MCF 10A (cell line): ENCODE measurements at places on chromosomes 5 and 9. TPM values are rescaled to one million over a fixed set of nuclear protein-coding genes. Genes with fewer than 3 reads are reported as not detected.
A peak's percentile ranks its signal among the peaks of the same experiment; 100 is the strongest.

RUSC2 gene
- 27.8 and 30.5 TPM in 2 replicates for total RNA-seq

BAAT gene
- total RNA-seq, result 0.14 and 0.15 TPM in 2 replicates

PCDHA8 gene
- 0.25 TPM in 1 of 2 replicates, not detected in the other for total RNA-seq

CD180 gene
- 0.07 TPM in 1 of 2 replicates, not detected in the other for total RNA-seq

SH3TC2 gene
- total RNA-seq, result 6.2 and 7.2 TPM in 2 replicates

KCNN2 gene
- not detected in 2 replicates for total RNA-seq

IRX4 gene
- total RNA-seq, result 41.2 and 44.7 TPM in 2 replicates

TRIO gene
- total RNA-seq, result 134 and 136 TPM in 2 replicates

C9orf50 gene
- total RNA-seq, result 0.20 TPM in 1 of 2 replicates, not detected in the other

DOK3 gene
- total RNA-seq, result 5.4 and 6.0 TPM in 2 replicates

DNA sequence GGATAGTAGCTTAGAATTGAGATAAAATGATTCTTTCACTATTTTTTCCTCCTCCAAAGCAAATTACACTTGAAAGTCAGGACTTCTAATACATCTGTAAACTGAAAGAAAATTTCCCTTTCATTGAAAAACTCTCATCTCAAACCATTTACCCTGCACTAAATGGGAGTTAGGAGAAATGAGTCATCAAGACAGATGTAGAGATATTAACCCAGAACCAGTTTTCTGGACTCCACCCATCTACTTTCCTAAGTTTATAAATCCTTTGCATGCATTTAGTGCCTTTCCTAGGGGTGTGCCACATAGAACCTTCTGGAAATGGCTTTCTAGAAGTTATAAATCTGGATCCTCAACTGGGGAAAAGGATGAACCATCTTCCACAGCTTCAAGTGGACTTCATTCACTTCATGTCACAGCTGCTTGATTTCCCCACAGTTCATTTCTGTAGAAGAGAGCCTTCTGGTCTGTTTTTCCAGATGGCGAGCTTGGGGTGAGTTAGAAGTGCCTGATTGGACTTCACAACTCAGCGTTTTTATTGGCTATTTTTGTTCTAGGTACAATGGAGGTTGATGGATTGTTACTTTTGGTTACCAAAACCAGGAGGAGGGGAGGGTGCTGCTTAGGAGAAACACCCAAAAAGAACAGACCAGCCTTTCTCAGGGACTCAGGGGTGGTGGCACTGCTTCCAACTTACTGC lies 72.5 kb upstream of the GPR151 start:
- peak; percentile 11 for DNase-seq

GRCh38 chr5:17219006-17219422 lies 1.6 kb downstream of the BASP1 start:
- DNase-seq, result no peak

DNA sequence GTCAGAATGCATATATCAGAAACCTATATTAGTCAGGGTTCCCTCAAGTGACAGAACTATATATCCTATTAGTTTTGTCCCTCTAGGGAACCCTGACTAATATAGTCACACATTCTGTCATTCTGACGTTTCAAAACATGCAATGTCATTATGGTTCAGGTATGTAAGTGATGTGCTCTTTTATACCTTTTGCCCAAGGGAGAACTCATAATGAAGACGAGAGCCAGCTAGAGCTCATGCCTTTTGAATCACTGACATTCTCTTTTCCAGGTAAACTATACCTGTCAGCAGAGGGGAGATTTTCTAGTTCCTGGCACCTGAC lies 576.7 kb downstream of the LRRC70 start:
- DNase-seq, result no peak

DNA sequence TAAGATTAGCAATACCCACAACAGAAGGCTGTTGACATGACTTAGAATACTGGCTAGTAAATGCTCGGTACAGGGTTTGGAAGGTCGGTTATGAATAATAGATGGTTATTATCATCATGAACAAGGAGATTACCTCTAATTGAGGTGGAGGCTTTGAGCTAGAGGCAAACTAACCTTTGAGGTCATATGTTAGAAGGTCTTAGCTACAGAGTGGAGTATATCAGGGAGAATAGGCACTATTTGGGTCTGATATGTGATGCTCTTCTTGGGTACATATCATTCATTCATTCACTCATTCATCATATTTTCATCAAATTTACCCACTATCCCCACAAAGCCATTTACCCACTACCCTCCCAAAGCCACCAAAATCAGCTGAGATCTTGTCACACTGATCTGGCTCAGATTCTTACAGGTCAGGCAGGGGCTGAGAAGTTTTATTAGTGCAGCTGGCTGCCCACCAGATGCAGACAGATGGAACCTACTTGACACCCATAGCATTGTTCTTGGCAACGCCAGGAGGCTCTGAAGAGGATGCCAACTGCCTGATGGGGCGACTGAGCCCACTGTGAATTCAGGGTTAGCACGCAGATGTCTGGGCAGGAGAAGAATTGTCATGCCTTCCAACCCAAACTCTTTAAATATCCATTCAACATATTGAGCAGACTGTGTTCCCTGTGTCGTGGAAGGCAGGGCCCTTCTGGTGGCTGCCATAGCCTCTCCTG lies 90.2 kb upstream of the SH3PXD2B start:
- DNase-seq, result no peak

DNA sequence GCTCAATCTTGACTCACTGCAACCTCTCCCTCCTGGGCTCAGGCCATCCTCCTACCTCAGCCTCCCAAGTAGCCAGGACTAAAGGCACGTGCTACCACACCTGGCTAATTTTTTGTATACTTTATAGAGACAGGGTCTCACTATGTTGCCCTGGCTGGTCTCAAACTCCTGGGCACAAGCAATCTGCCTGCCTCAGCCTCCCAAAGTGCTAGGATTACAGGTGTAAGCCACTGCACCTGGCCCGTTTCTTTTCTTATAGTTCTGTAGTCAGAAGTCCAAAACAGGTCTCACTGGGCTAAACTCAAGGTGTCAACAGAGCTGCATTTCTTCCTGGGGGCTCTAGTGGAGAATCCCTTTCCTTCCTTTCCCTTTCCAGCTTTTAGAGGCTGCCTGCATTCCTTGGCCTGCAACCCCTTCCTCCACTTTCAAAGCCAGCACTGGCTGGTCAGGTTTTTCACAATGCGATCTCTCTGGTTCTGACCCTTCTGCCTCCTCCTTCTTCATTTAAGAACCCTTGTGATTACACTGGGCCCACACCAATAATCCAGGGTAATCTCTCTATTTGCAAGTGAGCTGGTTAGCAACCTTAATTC lies 16.3 kb downstream of the IRF1 start:
- no peak for DNase-seq

GRCh38 chr5:11803436-11803835 lies 100.8 kb downstream of the CTNND2 start:
- DNase-seq, result no peak

DNA sequence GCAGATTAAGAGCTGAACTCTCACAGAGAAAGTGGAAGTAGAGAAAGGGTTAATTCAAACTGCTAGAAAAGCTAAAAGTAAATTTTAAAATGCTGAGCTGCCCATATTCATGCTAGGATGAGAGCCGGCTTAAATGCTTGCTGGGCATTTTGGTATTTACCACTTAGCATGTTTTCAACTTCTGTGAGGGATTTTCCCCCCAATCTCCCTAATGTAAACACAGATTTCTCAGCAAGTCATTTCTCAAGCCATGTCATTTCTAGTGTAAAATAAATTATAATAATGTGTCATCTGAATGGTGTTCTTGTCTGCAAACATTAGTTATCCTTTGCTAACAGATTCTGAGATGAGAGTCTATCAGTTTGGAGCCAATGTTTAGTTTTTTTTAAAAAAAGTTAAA lies 22.3 kb downstream of the RPS23 start:
- no peak for DNase-seq

DNA sequence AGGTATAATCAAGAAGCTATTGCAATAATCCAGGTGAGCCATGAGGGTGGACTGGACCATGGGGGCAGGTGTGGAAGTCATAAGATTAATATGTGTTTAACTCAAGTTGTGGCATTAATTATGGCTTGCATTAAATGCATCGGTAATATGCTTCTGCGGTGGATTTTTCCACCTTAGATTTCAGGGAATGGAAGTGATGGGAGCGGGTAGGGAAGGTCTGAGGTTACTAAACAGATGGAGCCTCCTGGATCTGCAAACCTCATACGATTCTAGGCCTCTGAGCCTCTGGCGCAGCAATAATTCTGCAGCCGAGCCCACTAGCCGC lies 286 bp upstream of the ZNF483 start:
- DNase-seq, result no peak

DNA sequence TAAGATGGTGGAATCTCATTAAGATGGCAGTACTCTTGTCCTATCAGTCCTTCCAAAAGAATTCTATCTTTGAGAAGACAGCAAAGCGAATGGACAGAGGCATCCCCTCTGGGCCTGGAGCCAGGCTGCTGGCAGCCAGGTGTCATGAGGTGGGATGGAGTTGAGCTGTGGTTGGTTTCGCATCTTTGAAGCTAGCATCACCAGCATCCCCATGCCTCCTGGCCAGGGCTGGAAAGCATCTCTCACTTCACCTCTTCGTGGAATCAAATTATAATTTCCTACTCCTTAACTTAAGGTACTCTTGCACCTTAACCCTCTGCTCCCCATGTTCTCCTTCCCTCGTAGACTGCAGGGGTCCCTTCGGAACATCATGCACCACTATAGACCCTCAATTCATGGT lies 248.3 kb downstream of the GADD45G start:
- no peak for DNase-seq

DNA sequence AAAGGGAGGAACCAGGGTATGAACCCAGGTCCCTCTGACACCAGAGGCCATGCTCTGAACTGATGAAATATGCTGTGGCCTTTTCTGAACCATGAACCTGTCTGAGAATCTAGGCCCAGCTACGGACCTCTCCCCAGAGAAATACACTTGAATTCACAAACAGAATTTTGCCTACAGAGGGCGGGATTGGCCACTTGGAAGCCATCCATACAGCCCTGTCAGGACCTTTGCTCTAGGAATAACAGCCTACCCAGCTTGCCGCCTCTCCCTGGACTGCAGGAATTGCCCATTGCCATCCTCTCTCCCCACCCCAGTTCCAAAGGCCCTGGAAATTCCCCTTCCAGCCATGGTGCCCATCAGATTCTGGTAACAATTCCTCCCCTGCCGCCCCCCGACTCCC lies 26.6 kb downstream of the MORN5 start:
- no peak for DNase-seq

- DNase-seq, result no peak
Measured at GRCh38 chr5:6195711-6196358, 182.5 kb downstream of the MED10 start.

DNA sequence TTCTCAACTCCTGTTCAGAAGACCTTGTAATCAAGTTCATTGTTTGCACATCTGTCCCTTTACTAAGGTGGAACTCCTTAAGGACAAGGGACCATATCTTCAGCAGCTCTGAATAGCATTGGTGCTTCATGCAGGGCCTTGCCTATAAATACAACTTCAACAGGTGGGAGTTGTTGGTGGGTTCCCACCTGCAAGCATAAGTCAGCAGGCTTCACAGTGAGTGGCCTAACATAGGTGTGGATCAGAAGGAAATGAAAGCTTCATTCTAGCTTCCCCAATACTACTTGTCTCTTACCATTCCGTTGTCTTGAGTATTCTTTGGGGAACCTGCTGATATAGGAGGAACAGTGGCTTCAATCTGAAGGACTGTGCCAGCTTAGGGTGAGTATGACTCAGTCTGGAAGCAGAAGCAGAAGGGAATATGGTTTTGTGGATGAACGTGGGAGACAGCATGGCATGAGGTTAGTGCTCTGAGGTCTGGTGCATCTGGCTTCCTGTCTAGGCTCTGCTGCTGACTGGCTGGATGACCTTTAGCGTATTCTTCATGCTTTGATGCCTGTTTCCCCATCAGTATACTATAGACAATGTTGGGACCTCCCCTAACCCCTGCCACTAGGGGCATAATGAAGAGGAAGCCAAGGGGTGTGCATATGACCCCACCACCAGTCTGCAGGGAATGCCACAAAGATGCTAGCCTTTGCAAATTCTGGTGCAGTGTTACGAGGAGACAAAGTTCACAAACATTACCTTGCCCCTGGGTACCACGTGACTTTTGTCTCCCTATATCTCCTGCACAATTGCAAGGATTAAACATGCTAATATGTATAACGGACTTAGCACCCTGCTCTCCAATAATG lies 192.3 kb downstream of the PALM2AKAP2 start:
- no peak for DNase-seq

DNA sequence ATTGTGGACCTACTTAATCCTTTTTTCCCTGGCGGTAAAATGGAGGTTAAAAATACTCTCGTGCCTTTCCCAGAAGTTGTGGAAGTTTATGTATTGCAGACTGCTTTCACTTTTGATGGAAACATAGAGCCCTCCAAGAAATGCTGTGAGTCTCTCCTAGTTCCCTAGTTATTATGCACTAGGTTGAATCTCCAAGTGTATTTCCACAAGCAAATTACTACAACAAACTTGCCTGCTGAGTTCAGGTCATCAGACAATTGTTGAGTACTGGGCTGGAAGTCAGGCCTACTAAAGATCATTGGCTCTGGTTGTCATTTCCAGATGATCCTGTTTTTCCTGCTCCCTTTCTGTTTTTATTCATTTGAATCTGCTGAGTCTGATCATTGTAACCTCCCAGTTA lies 104.1 kb downstream of the CD180 start:
- no peak for DNase-seq

DNA sequence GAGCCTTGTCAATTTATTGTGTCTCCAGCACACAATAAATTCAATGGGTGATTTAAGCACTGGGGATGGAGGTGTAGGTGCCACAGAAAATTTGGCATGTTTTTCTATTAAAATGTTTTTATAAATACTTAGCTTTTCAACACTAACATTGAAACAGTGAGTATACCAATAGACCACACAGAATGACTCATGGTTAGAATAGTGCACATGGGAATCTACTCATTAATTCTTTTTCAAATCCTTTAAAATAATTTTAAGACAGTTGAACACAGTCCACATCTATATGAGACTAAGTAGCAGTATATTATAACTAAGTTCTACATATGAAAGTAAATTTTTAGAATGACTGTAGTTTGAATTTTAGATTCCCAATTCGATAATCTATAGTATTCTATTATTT lies 67.1 kb downstream of the LNPEP start:
- DNase-seq, result no peak

GRCh38 chr5:32692036-32692746 lies 18.9 kb upstream of the NPR3 start:
- DNase-seq, result no peak

- no peak for DNase-seq
Measured at GRCh38 chr9:99095565-99095964, 9.3 kb upstream of the TGFBR1 start.

DNA sequence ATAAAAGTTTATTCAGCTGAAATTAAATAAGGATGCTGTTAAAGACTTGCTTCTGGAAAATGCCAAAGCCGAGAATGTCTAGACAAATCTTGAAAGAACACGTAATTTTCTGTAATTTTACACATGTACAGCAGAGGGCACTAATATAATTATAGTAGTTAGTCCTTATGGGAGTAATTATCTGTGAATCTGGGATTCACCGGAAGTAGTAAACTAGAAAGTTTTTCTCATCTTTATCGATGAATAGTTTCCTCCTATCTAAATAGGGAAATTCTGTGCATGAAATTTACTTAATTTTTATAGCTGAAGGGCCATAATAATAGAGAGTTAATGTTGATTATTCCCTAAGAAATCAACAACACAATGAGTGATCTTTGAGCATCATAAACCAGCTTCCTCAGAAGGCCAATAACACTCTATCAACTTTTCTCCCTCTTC lies 18.4 kb upstream of the CNTLN start:
- DNase-seq, result peak; percentile 50

- DNase-seq, result no peak
Measured at GRCh38 chr9:114258866-114259797, 63.8 kb upstream of the ORM1 start.
